Stimulated activated CD8-positive, alpha-beta memory T cell treated with anti-CD3 and anti-CD28 coated beads, Interleukin-7, amount 100 ng/mL, for 1 hour (primary cell): ENCODE measurements at places on chromosomes 16 and 17.

DNA sequence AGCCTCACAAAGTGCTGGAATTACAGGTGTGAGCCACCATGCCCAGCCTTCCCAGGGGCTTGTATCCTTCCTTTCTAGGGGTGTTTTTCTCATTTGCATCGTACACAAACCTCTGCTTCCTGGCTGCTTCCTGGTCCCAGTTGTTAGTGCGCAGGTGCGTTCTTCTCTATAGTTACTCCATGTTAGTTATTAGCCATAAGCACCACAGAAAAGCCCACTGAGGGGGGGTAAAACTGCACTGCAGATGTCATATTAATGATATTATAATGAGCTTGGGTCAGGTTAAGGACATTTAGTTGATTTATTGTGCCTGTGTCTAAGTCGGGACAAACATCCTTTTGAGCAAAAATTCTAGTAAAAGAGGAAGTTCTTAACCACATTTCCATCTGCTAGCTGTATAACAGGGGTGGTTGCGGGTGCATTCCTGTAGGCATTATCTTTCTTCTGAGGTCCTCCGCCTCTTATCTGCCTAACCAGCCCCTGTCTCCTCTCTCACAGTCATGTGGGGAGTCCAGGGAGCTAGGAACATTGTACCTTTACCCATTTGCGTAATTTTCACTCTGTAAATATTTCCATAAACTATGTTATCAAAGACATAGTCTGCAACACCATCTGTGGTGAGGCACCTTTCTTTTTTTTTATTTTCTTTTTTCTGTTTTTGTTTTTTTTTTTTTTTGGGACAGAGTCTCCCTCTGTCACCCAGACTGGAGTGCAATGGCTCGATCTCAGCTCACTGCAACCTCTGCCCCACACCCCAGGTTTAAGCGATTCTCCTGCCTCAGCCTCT lies 23.6 kb upstream of the ATF7IP2 start:
- no peak for DNase-seq

GRCh38 chr17:78351449-78352006 lies 8.3 kb downstream of the SOCS3 start:
- no peak for DNase-seq

- DNase-seq, result no peak
Observed at GRCh38 chr16:87384162-87384874, 742 bp upstream of the FBXO31 start.

GRCh38 chr17:28675980-28676379 lies 14.0 kb downstream of the SUPT6H start:
- DNase-seq, result no peak

DNA sequence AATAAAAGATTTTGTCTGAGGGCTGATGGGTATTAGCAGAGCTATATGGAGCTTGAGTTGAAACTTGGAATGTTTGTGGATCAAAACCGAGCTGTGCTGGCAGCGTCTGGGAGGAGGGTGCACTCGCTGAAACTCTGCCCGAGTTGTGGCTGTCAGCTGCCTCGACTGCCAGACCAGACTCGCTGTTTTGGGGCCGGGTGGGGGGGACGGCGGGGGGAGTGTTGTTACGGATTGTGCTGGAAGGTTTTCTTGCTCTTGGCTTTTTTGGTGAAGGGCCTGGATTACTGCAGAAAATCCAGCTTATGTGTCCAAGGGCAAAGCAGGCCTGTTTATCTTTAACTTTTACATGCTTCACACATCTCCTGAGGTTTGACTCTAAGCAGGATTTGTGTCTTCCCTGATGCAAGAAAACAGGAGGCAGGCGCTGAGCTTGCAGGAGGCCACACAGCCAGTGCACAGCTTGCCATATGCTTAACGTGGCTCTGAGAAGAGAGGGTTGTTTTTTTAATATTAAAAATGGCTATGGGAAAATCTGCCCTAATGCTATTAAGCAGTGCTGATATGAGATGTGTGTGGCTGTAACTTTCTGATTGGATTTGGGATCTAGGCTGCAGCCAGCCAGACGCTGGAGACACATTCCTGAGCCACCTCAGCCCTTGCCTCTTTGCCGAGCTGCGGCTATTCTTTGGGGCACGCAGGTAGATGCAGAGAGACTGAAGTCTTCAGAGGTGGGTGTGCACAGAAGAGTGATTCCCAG lies 20.5 kb upstream of the RPTOR start:
- DNase-seq, result no peak

- DNase-seq, result no peak
Observed at GRCh38 chr17:82301916-82302567, 15.4 kb downstream of the CD7 start.

DNA sequence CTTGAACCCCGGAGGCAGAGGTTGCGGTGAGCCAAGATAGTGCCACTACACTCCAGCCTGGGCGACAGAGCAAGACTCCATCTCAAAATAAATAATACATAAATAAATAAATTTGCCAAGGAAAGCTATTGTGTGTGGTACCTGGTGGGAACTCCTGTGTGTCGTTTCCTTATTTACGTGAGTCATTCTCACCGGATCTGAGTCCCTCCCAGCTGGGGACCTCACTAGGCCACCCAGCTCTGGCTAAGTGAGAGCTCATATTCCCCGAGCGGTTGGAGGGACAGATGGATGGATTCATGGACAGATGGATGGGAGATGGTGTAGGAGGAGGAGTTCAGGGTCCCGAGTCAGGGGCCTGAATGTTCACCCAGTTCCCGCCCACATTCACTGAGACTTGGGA lies 22.9 kb upstream of the C1QL1 start:
- DNase-seq, result no peak

DNA sequence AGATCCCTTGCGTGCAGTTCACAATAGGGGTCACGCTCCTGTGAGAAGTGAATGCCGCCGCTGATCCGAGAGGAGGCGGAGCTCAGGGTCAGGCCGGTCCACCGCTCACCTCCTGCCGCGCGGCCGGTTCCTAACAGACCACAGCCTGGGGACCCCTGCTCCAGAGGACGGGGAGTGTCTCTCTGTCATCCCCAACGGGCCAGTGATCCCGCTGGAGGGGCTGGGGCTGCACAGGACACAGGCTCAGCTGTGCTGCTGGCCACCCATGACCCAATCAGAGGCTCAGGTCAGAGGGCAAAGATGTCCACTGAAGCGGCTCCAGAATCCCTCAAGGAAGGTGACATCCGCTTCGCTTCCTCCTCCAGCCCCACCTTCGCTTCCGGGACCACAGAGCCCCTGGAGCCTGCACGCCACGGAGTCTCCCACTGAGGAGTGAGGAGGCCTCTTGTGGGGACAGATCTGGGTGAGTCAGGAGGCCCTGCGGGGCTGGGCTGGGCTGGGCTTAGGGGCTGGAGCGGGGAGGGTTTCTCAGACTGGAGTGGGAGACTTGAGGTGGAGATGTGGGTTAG lies 115.4 kb downstream of the METRNL start:
- no peak for DNase-seq

- no peak for DNase-seq
Observed at GRCh38 chr17:33751702-33752065, 458.6 kb upstream of the ASIC2 start.

DNA sequence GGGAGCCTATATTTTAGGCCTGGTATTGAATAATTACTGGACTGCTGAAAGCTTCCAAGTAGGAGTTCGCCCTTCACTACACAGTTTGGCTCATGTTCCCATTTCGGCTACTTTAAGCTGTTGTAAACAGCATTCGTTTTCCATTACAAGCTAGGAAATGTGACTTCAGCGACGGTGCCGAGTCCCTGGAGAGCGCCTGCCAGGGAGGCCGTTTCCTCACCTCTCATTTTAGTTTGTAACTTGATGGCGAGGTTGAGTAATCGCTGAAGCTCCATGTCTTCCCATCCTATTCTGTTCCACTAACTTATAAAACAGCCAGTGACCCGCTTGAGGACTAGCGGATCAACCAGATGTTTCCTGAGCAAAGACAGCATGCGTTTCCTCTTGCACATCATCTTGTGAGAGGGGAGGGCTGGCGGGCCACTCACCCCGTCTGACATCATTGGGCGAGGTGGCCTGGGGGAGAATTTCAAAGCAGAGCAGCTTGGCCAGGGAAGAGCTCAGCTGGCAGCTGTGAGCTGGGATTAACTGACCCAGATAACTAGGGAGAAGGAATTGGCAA lies 32.9 kb downstream of the PCTP start:
- DNase-seq, result no peak
